ENCODE measurements at places on chromosomes 5 and 9.

DNA sequence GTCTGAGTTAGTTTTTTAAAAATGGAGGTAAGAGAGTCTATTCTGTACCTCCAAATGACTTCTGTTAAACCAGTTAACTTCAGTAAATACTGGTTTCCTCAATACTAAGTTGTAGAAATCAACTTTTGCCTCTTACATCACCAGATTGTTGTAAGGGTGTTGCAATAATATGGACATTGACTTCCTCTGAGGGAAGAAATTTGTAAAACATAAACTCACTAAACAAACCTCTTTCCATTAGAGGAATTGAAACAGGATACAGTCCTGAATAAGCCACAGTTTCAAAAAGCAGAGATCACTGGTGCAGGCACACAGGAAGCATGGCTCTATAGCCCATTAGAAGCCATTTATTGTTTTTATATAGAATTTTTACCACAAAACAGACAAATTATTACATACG, 32.7 kb upstream of the SLCO6A1 start:
- DNase-seq: no peak

GRCh38 chr5:135211083-135211790, 177.2 kb upstream of the PITX1 start:
- DNase-seq: no peak

DNA sequence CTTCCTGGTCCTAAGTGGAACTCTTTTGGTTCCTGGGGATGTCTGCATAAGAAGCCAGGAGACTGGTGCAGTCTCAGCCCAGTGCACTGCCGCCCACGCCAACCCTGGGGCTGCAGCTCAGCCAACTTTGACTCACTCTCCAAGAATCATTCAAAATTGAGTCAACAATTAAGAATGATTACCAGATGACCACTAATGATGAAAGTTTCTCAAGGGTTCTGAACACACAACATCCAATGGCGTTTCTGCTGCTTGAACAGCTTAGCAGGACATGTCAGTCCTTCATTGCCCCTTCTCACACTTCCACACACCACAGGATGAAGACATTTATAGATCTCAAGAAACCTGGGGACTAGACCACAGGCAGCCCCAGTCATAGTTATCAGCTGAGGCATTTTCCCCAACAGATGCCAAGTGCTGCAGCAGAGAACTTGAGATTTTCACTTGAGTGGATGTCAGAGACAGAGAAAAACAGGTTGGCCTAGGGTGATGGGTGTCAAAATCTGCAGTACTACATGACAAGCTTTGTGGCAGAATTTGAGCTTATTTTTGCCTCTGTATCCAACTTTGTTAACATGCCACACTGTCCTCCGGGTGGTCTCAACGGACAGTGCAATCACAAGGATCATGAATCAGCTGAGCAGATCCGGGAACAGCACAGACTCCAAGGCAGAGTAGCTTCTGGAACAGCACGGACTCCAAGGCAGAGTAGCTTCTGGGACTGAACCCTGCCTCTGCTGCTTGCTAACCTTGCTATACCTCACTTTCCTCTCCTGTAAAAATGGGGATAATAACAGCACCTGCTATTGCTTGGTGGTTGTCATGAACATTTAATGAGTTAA, 356.1 kb downstream of the SPOCK1 start:
- no peak for DNase-seq

- DNase-seq: no peak
These were observed 20.9 kb upstream of the HMCN2 start for GRCh38 chr9:130244548-130245165.

DNA sequence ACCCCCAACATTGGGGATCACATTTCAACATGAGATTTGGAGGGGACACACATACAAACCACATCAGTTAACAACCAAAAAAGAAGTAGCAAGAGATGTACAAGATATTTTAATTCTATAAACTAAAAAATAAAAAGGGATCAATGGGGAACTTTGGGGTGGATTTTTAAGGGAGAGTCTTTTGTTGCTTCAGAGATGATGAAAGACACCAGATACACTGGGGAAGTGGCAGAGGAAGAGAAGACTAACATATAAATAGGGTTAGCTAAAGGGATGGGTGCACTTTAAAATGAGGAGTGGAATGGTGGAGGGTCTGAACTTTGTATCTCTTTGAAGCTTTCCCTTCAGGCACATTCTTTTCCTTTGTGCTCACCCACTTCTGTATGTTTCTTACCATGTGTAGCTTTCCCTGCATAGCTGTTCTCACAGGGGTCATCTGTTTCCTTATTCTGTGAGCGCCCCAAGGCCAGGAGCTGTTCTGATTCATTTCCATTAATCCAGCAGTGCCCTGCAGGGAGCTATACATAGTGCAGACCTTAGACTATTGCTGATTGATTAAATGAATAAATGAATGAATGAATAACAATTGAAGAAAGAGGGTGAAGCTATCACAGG, 531.6 kb upstream of the KLF4 start:
- DNase-seq: no peak

DNA sequence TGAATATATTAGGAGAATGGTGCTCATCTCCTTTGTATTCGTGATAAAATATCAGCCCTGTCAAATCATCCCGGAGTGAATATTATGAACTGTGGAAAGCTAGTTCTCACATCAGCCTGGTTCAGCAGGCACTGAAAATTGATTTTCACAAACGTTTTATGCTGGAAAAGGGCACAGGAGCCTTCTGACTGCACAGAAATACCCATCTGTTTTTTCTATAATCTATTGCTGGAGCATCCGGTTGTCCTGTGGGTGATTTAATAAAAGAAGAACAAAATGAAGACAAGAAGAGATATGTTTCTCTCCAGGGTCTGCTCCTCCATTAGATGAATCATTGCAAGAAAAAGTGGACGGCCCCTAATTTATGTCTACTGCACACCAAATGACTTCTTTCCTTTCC, 85.3 kb downstream of the PRLR start:
- DNase-seq: no peak

GRCh38 chr5:113507601-113508000, 5.9 kb upstream of the YTHDC2 start:
- no peak for DNase-seq

- DNase-seq: no peak
These were observed 219.0 kb upstream of the CDH12 start for GRCh38 chr5:23072179-23072578.

- DNase-seq: no peak
These were observed 115.2 kb downstream of the GNAQ start for GRCh38 chr9:77916410-77916819.

GRCh38 chr9:72039532-72039931, 20.9 kb downstream of the C9orf57 start:
- DNase-seq: no peak

GRCh38 chr9:132970324-132971062, 8.0 kb upstream of the GFI1B start:
- no peak for DNase-seq

DNA sequence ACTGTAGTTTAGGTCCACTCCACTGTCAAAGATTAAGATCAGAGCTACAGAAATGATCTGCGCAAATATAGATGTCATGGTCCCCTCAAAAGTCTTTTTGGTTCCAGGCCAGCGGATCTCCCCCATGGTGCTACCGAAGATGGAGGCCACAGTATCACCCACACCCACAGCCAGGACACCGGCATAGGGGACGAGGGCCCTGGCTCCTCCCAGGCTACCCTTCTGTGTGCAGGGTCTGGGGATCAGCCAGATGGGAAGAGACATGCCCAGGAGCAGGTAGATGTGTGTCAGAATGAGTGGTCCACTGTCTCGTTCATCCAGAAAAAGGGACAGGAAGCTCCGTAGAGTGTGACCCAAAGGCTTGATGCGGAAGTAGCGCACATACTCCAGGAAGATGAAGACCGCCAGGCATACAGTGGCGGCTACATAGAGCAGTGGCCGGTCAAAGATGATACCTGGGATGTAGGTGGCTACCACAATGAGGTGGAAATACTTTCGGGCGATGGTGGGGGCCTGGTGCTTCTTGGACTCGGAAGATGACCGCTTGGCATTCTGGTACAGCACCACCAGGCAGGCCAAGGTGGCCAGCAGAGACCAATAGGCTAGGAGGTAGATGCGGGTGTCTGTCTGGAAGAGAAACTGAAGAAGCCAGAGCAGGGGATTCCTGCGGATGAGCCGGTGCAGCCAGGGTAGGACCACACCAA, 1.5 kb downstream of the DOLK start:
- no peak for DNase-seq

DNA sequence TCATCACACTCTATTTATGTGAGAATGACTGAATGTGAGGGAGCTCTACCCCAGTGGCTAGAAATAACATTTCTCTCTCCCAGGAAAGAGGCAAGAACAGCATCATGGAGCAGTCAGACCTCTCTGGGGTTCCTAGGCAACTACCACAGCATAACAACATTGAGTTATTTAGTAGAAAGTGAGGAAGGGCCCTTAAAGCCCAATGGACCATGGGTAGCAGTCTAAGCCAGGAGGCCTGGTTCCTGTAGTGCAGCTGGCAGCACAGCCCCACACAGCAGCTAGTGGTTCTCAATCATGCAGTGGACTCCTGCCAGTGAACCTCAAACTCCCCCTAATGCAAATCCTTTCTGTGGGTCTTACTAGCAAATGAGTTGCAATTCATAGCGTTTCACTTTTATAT, 55.3 kb downstream of the SPEF2 start:
- no peak for DNase-seq

- DNase-seq: no peak
These were observed 395.0 kb upstream of the SMARCA2 start for GRCh38 chr9:1619915-1620710.

DNA sequence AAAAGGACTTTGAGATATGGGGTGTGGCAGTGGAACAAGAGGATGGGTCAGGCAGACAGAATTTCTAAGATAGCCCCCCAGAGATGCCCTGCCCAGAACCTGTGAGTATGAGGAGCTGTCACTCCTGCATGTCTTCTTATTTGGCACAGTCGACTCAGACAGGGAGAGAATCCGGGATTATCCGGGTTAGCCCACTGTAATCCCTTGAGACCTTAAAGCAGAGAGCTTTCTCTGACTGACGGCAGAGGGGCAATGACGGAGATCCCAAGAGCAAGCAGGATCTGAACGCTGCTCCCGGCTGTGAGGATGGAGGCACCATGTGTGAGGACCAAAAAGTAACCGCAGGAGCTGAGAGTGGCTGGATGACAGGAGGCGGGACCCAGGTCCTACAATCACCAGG, 8.8 kb upstream of the NHP2 start:
- DNase-seq: no peak

GRCh38 chr9:114652776-114653555, 4.6 kb downstream of the TEX53 start:
- no peak for DNase-seq

GRCh38 chr9:127528422-127529251, 77.3 kb downstream of the LRSAM1 start:
- no peak for DNase-seq

DNA sequence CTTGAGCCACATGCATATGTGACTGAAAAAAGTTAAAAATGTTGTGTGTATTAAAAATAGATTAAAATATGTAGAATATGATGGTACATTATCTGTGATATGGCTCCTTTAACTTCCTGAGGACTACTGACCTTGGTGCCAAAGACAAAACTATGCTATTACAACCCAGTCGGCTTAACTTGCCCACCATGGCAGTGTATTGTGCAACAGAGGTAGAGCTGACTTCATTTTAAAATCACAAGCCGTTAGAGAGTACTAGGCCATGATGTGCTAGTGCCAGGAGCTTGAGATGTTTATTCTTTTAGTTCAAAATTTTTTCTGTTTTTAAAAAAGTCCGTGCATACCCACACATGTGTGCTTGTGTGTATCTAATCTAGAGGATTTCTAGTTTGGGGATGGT, 46.3 kb downstream of the NAA35 start:
- no peak for DNase-seq

GRCh38 chr9:78296201-78296892, 578 bp upstream of the PSAT1 start:
- DNase-seq: peak; percentile 16

GRCh38 chr9:36037549-36038122, 923 bp downstream of the RECK start:
- peak; percentile 17 for DNase-seq

DNA sequence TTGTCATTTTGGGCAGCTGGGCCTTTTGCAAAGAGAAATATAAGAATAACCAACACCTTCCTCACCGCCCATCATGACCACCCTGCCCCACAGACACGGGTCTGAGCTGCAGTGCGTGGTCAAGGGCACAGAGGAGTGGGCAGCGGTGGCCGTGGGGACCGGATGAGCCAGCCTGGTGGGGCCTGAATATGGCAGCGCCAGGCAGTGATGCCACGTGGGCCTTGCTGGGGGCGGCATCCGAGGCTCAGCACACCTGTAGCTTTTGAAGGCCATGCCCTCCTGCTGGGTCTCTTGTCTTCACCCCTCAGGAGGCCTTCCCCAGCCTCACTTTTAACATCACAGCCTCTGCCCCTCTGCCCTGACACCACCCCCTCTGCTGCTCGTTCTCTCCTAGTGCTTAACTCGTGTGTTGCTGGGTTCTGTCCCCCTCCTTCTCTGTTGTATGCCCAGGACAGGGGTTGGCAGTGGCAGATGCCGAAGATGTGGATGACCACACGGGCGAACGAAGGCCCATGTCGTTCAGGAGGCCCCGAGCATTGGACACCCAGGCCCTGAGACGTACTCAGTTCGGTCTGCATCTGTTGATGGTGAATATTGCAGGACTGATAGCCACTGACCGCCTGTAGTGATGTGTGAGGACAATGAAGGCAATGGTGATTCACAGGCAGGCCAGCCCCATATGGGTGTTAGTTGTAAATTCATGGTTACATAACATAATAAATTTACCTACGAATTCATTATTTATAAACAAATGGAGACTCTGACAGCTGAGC, 46.0 kb downstream of the AHRR start:
- no peak for DNase-seq

- no peak for DNase-seq
These were observed 82.5 kb downstream of the ESM1 start for GRCh38 chr5:54902791-54903473.

DNA sequence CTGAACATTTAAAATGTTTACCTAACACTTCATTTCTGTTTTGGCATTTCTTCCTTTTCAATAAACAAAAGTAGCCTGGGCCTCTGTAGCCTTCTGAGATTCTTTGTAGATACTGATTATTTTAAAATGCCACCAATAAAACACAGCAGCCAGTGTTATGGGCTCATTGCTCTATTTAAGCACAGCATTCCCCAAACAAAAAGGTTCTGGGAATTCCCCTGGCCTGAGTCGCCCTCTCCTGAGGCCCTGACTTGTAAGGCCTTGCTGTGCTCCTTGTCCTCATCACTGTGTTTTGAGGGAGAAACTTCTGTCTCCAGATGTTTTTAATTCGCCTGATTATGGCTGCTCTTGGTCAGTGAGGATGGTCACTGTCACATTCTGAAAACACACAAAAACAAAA, 33.0 kb upstream of the CTXN3 start:
- no peak for DNase-seq

GRCh38 chr5:135124724-135125123, 90.7 kb upstream of the PITX1 start:
- no peak for DNase-seq
